ENCODE measurements at places on chromosomes 11 and 22.
A peak's percentile ranks its signal among the peaks of the same experiment; 100 is the strongest.

GRCh38 chr22:20437613-20438426 lies at the start of gene SCARF2:
Gene SCARF2, minus strand, starts transcription at chr22:20437825. Its CDS starts 71 bp downstream, at chr22:20437754.
- DNase-seq, result no peak

DNA sequence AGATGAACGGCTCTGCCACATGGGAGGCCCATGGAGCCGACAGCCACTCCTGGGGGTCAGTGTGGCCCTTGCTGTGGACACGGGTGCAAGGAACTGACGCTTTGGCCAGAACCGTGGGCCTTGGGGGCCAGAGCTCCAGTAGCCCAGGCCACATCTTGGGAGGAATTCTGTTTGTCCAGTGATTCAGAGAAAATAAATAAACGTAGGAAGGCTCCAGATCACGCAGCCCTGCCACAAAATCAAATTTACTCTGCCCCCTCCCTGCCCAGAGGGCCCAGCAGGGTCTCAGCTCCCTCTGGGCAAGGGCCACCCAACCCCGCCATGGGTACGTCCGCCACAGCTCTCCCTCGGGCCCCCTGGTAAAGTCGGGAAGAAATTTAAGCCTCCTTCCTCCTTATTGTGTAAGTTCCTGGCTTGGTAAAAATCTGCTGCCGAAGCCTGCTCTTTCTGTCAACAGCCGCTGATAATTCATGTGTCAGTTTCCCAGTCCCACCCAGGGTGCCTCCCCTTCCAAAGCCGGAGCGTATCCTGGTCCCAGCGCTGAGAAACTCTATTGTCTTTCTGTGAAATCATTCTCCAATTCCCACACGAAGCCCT lies 6.9 kb upstream of the MUC5AC start:
- no peak for DNase-seq

GRCh38 chr11:115653926-115654325 lies 149.7 kb upstream of the CADM1 start:
- DNase-seq, result no peak

GRCh38 chr11:88398372-88398771 lies 60.8 kb upstream of the CTSC start:
- DNase-seq, result no peak

DNA sequence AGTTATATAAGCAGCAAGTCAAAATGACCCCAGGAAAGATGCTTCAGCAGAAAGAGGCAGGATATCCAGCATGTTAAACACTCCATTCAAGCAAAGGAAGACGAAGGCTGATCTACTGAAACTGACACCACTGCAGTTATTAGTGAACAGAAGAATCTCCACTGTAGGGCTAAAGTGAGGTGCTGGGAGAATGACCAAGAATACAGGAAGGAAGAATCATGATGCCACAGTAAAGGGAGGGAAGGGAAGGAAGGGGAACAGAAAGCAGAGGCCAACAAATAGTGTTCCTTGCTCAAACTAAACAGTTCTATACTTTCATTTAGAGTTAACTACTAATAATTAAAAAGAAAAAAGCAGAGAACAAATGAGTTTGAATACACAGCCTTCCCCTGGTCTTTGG lies 92.5 kb downstream of the SIK3 start:
- no peak for DNase-seq

- DNase-seq, result no peak
Observed at GRCh38 chr22:25659413-25659812, 82.6 kb upstream of the MYO18B start.

DNA sequence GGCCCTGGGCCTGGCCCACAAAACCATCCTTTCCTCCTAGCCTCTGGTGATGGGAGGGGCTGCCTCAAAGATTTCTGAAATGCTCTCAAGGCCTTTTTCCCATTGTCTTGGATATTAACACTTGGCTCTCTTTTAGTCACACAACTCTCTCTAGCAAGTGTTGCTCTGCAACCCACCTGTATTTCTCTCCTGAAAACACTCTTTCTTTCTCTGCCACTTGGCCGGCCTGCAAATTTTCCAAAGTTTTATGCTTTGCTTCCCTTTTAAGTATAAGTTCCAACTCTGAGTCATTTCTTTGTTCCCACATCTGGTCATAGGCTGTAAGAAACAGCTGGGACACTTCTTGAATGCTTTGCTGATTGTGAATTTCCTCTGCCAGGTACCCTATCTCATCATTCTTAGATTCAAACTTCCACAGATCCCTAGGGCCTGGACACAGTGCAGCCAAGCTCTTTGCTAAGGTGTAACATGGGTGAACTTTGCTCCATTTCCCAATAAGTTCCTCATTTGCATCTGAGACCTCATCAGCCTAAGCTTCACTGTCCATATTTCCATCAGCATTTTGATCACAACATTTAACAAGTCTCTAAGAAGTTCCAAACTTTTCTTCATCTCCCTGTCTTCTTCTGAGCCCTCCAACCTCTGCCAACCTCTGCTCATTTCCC lies 93.8 kb downstream of the TRIM29 start:
- DNase-seq, result no peak

DNA sequence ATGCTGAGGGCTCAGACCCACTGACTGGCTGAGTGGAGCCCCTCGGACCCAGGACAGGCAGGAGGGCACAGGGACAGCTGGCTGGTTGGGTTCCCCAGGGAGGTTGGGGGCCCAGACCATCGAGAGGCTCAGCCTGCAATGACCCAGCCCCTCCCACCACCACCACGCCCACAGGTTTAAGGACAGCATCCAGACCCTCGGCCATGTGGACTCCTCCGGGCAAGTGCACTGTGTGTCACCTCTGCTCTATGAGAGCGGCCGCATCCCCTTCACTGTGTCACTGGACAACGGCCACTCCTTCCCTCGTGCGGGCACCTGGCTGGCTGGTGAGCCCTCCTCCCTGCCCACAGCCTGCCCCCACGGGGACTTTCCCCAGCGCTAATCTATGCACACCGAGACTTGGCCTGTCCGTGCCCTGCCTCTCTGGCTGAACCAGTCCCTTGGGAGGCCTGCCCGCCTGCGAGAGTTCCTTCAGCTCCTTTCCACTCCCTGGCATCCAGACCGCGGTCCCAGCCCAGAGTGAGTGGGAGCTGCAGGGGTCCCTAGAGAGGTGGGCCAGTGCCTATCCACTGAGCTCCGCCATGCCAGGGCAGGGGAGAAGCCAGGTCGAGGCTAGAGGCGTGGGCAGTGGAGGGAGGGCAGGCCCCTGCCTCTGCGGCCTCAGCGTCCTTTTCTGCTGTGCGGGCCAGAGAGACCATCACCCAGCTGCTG lies 2.2 kb downstream of the SUSD2 start:
- DNase-seq, result no peak

DNA sequence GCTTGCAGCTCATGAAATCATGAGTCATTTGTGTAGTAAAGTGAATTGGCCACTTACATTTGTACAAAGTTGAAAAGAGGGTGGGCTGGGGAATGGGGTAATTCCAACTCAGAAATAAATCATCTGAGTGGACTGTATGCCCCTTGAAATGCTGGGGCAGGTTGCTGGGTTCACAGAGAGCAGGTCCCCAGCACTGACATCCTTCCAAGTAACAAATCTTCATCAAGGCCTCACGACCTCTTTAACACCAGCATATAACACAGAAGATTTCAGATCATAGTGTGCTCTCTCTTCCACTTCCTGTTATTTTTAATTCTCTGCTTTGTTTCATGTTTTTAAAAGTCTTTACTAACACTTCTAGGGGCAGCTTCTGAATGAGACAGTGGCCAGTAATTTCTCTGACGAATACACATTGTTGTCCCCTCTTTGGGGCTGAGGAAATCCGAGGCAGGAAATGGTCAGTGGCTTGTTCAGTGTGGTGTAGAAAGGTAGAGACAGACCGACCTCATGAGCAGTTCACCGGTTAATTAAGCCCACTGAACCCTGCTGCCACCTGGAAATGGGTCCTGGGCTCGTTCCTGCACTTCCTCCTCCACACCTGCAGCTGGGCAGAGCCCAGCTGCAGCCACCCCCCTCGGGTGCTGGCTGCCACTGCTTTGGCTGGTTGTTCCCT lies 127.7 kb downstream of the MAML2 start:
- no peak for DNase-seq

DNA sequence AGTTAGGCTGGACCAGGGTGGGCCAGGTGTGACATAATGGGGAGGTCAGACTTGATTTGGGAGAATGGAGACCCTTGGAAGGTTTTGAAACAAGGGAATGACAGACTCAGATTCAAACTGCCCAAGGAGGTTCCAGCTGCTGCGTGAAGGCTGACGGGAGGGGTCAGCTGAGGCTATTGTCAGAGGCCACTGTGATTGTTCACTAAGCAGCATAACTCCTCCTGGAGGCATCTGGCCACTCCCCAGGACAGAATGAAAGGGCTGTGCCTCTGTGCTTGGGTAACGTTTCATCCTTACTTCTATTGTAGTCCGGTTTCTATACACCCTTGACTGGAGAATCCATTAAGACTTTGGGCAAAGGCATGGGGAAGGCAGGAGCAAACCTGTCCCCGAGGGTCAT lies 126.6 kb downstream of the DSCAML1 start:
- DNase-seq, result no peak

DNA sequence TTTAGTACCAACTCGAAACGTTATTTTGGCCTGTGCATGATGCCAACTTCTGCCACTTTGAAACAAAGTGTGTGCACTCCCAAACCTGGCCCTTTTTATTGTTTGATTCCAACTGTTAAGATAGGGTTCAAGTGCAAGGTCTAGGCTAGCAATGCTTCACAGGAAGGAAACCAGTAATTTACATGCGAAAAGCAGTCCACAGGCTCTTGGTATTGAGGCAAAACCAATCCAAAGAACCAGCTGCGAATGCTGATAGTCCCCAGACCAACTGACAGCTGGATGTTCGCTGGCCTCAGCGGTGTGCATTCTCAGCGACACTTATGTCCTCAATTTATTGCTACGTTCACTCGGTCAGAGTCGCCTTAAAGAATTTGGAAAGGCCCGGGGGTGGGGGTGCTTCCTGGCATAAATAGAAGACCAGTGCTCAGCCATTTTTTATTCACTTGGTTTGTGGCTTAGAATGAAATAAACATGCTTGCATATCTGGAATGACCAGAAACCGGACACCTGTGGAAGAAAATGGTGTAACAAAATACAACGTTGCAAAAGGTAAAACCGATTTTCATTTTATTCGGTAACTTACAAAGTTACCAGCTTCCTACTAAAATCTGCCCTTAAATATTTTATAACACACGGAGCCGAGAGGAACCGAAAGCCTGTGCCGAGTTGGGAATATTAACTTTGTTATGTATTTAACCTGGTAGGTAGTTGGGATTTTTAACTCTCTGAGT lies 1.6 kb downstream of the CPT1A start:
- DNase-seq, result peak; percentile 25

DNA sequence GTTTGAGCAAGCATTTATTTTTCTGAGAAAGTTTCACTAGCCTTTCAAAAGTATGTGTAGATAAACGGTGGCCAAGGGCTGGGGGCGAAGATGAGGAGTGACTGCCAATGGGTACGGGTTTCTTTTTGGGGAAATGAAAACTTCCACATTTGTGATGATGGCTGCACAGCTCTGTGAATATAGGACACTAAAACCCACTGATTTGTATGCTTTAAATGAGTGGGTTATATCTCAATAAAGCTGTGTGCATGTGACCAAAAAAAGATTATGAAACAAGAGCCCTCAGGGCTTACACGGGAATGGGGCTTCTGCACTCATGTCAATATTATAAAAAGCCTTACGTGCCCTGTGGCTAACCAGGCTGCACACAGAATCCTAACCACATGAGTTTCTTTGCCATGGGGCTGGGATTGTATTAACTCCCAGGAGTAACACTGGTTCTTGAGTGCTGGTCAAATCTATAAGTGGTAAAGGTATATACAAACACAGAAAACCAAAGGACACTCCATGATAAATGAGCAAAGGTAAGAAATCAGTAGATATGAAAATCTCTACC lies 31.3 kb downstream of the ABCC8 start:
- DNase-seq, result no peak

DNA sequence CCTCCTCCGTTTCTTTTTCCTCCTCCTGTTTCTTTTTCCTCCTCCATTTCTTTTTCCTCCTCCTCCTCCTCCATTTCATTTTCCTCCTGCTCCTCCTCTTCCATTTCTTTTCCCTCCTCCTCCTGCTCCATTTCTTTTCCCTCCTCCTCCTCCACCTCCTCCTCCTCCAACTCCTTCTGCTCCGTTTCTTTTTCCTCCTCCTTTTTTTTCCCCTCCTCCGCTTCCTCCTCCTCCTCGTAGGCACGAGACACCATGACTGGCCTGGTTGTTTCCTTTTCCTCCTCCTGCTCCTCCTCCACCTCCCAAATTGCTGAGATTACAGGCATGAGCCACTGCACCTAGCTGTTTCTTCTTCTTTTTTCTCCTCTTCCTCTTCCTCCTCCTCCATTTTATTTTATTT lies 25.6 kb upstream of the DRICH1 start:
- no peak for DNase-seq

DNA sequence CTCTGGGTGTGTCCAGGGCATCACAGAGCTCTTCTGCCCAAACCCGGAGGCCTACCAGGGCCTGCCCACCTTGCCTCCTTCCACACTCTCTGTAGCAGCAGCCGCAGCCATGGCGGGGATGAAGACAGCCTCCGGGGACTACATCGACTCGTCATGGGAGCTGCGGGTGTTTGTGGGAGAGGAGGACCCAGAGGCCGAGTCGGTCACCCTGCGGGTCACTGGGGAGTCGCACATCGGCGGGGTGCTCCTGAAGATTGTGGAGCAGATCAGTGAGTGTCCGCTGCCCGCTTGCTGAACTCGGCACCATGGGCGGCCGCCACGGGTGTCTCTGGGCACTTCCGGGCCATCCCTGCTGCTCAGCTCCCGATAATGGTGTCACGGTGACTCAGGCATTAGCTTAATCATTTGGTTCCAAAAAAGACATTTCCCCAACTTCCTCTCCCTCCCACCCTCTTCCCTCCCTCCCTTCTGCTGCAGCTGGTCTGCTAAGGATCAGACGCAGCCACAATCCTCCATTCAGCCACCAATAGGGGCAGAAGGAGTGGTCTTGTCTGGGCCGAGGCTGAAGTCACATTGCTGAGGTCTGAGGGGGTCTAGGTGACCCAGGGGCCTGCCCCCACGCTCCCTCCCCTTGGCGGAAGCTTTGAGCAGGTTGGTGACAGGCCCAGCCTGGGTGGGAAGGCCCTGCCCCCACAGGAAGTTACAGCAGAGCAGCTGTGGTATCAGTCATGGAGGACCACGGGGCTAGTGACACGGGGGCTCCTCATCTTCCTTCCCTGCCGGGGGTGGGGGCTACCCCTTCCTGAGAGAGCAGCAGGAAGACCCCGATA lies 950 bp downstream of the FERMT3 start:
- no peak for DNase-seq

- DNase-seq, result no peak
Observed at GRCh38 chr11:95307286-95307685, 76.3 kb upstream of the SESN3 start.

DNA sequence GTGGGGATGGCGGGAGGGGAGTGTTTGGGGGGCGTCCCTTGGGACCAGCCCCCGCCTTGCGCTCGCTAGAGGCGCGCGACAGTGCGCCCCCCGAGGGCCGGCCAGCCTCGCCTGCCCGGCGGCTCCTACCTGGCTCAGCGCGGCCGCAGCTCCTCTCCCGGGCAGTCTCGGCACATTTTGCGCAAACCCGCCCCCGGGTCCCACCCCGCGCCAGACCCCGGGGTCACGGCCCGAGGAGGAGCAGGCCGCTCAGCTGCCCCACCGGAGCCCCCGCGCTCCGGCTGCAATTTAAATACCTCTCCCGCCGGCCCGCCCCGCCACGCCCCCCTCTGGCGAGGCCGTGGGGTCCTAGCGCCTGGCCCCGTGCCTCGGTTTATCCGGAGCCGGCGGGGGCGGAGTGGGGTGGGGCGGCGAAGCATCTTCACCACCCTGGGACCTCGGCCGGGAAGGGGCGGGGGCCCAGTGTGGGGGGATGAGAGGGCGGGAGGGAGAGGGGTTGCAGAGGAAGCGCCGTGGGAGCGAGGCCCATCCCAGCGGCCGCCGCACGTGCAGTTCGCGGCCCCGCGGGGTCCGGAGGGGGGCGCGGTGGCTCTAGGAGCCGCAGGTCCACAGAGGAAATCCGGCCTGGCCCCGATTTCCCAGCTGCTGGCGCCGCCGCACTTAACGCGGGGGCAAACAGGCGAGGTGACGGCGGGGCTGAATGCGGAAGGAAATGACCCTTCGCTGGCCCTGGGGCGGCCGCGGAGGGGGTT lies at the start of gene LRRC32:
LRRC32 (minus strand) TSS at position 263 of the 752 bp plus-strand sequence. CDS start 4,793 bp downstream, outside the sequence.
- no peak for DNase-seq

Data from NCI-H1105 treated with DMSO at 0.1 percent for 48 hours (cell line).